ENCODE measurements at places on chromosomes 4 and X. TPM values are rescaled to one million over a fixed set of nuclear protein-coding genes. Genes with fewer than 3 reads are reported as not detected.

STBD1 gene
- 1.7 TPM for total RNA-seq

AMBN gene
- not detected for total RNA-seq

IL21 gene
- not detected for total RNA-seq

OPRPN gene
- not detected for total RNA-seq

- no peak overlapping the region for H3K27ac ChIP-seq
- peaks cover 3% of the 10 kb centered on the region for H3K4me1 ChIP-seq
- no peak for DNase-seq
- no peaks in the 10 kb centered on the region for H3K36me3 ChIP-seq
Measured at GRCh38 chr4:110091434-110092140, 106.8 kb downstream of the ELOVL6 start.

DNA sequence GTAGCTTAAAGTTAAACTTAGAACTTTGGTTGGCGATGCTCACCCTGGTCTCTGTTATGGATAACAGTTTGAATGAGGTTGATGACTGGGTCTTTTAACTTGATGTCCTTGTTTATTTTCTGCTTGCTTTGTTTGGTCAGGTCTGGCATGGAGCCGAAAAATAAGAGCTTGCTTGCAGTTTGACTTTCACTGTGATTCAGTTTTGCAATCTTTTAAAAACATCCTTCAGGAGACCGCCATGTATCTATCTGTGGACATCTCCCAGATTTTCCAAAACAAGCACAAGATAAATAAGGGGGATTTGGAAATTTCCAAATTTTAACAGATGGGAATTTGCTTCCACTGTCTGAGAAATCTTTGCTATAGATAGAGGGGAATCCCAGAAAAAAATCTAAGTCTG is 246.7 kb downstream of the PALLD start:
- no peaks in the 10 kb centered on the region for H3K4me1 ChIP-seq
- H3K36me3 ChIP-seq: no peaks in the 10 kb centered on the region
- H3K27me3 ChIP-seq: no peaks in the 10 kb centered on the region
- no peak overlapping the region for H3K4me3 ChIP-seq
- DNase-seq: no peak
- H3K27ac ChIP-seq: no peak overlapping the region

DNA sequence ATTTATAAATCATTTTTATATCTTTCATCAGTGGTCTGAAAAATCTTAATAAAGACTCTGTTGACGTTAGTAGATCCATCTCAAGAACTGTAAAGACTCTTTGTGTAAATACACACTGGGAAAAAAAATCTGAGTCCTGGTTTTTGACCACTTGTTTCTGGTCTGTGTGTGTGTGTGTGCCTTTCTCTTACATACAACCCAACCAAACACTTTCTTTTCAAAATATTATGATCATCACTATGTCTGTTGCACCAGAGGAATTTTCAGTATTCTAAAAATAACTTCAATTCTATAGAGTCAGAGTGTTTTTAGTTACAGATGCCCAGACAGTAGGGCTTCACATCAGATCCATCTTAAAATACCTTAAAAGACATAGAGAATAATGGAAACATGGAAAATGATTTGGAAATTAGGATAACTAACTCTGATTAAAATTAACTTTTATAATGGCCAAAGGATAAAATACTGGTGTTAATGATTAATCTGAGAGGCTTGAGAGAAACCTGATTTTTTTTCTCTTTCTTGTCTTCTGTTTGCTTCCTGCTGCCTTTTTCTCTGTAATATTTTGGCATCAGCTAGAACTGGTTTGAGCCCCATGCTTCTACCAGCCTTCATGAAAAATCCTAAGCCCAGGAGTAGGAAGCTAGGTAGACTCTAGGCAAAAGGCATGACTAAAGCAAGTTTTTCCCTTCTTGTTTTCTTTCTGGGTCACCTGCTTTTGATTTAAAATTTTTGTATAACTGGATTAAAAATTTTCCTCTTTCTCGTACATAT is 99.7 kb downstream of the ATXN3L start:
- H3K4me3 ChIP-seq: no peak overlapping the region
- peaks cover 5% of the 10 kb centered on the region for H3K4me1 ChIP-seq
- no peaks in the 10 kb centered on the region for H3K36me3 ChIP-seq
- DNase-seq: no peak
- H3K27ac ChIP-seq: no peak overlapping the region
- H3K27me3 ChIP-seq: no peaks in the 10 kb centered on the region

GRCh38 chr4:180081072-180081471 is 2162.1 kb upstream of the TENM3 start:
- no peaks in the 10 kb centered on the region for H3K36me3 ChIP-seq
- H3K27me3 ChIP-seq: no peaks in the 10 kb centered on the region
- H3K4me3 ChIP-seq: no peak overlapping the region
- DNase-seq: no peak

DNA sequence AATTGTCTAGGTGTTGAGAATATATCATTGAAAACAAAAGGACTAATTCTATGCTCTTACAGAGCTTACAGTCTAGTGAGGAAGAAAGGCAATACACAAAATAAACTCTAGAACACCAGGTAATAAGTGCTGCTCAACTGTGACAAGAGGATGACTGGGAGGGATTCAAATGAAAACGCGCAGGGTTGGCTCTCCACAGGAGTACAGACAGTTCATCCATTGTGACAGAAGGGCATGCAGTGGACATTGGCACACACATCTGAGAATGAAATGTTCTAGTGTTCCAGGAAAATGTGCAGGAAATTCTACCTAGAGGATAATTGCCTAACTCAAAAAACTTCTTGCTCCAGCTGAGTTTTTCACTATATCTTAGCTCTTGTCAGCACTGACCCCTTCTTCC is 492.0 kb downstream of the IDS start:
- H3K27me3 ChIP-seq: no peaks in the 10 kb centered on the region
- no peak overlapping the region for H3K27ac ChIP-seq
- no peak for DNase-seq
- H3K4me1 ChIP-seq: no peaks in the 10 kb centered on the region
